Stimulated activated CD8-positive, alpha-beta memory T cell treated with anti-CD3 and anti-CD28 coated beads, Interleukin-2, amount 100 ng/mL, for 48 hours (primary cell): ENCODE measurements at places on chromosomes 7 and 10.

DNA sequence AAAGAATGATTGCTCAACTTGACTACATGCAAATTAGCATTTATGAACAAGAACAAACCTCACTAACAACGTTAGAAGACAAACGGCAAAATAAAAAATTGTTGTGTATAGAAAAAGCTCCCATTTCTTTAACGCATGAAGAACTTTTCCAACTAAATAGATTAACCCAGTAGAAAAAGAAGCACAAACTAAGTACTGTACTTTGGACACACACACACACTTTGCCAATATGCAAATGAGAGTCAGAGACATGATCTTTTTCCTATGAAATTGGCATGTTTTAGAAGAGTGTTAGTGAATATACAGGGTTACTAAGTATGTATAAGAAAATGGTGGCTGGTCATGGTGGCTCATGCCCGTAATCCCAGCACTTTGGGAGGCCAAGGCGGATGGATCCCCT is 355.6 kb downstream of the SH2D4B start:
- no peak for DNase-seq

- DNase-seq = no peak
Observed at GRCh38 chr7:105905910-105906568, 29.6 kb upstream of the ATXN7L1 start.

GRCh38 chr10:100359030-100359432 is 12.0 kb downstream of the SCD start:
- no peak for DNase-seq

DNA sequence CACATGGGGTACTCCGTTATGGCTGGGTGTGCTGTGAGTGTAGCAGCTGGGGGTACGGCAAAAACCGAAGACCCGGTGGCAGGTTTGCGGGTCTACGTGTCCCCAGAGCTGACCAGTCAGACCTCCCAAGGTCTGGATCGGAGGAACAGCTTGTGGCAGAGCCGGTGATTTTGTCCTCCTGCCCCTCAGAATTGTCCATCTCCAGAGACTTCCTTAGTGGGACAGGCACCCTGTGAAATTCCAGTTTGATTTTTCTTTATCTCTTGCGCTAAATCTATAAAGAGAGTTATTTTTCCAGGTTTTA is 1.0 kb downstream of the EIF3B start:
- DNase-seq = no peak

DNA sequence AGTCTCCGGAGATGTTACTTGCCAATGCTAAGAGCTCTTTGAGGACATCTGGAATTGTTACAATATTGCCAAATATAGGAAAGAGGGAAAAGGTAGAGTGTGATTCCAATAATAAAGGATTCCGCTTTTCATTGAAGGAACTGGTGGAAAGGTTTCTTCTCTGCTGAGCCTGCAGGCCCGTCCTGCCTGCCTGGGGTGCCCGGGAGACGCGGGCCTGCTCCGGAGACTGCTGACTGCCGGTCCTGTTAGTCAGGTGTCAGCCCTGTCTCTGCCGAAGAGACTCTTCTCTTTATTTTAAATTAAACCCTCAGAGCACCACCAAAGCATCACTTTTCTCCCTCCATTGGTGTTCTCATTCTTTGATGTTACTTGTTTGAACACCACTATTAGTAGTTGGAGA is 2.2 kb downstream of the EGFR start:
- no peak for DNase-seq

DNA sequence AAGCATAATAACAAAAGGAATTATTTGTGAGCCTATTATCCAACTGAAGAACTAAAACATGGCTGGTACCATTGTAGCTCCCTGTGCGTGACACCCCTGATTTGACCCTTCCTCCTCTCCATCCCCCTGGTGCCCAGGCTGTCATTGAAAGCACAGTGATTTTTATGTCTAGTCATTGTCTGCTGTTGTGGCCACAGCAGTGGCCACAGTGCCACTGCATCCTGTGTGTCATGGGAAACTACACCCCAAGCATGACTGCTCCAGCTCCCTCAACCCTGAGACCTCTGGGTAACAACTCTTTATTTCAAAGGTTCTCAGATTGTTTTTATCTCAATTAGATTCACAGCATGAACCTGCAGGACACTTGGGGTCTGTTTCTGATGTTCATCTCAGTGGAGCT is 52.0 kb downstream of the ERLIN1 start:
- no peak for DNase-seq

DNA sequence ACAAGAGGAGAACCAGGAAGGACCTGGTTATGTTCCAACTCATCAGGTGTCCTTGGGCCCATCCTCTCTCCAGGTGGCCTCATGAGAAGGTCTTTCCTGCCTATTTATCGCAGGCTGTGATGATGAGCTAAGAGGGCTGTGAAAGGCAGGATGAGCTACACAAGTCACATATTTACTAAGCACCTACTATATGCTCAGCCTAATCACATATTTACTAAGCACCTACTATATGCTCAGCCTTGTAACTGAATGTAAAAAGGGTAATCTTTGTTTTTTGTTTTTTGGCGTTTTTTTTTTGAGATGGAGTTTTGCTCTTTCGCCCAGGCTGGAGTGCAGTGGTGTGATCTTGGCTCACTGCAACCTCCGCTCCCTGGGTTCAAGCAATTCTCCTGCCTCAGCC is 44.2 kb upstream of the NPFFR1 start:
- no peak for DNase-seq

DNA sequence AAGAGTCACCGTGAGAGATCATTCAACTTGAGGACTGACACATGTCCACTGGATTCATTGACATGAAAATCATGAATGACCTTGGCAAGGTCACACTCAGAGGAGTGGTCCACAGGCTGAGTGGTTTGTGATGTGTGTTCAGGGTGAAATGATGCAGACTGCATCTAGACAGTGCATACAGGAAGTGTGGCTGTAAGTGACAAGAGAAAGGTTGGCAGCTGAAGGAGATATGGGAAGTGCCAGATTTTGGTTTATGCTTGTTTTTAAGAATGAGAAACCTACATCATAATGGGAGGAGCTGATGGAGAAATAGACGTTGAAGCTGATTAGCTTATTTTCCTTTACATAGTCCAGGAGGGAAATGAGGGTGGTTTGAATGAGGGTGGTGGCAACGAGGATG is 64.8 kb upstream of the VIPR2 start:
- no peak for DNase-seq

DNA sequence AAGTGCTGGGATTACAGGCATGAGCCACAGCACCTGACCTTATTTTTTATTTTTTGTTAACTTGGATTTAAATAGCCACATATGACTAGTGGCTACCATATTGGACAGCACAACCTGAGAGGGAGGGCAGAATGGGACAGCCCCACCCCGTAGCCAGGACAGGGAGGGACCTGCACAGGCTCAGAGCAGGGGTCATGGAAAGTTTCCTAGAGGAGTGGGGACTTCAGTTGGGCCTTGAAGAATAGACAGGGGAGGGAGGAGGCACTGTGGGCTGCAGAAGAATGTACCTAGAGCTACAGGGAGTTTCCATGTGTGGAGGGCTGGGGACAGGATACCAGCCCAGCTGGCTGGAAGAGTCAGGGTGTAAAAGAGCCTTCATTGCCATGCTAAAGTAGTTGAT is 8.8 kb downstream of the TRIM8 start:
- DNase-seq = no peak

GRCh38 chr7:142228537-142229104 is 29.2 kb downstream of the PRSS58 start:
- no peak for DNase-seq

DNA sequence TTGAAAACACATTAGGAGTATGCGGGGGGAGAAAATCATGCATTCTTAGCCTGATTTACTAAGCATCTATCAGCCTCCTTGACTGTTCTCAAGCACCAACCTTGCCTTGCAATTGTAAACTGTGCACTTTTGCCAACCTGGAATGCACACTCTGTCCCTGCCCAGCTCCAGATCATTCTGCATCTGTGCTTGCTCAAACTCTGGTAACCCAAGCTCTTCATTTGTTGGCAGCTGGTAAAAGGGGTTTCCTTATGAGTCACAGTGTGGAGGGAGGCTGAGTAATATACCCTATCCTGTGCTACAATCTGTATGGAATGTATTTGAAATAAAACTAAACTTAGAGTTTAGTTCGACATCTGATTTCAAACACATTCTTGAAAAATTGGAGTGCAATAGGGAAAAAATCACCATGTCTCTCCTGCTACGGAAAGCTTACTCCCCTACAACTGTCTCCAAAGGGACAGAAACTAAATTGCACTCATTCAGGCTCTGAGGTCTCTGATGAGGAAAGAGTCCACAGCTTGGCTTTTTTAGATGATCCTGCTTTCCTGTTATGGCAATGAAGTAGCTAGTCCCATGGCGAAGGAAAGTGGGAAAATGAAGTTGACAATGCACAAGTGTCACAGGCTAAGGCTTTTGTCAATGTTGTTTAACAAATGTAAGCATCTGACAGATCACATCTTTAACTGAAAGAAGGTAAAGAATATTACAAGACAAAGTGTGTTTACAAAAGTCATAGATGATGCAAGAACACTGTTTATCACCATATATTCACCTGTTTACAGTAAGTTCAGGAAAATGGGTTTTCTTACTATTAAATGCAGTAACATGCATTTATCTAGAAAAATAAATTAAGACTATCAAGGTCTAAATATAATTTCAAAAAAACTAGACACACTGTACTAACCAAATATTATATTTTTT is 61.9 kb downstream of the TES start:
- DNase-seq = no peak

- DNase-seq = no peak
Observed at GRCh38 chr7:75979759-75980429, 14.5 kb downstream of the TMEM120A start.

GRCh38 chr7:107659666-107660065 is 962 bp upstream of the SLC26A4 start:
- DNase-seq = no peak

DNA sequence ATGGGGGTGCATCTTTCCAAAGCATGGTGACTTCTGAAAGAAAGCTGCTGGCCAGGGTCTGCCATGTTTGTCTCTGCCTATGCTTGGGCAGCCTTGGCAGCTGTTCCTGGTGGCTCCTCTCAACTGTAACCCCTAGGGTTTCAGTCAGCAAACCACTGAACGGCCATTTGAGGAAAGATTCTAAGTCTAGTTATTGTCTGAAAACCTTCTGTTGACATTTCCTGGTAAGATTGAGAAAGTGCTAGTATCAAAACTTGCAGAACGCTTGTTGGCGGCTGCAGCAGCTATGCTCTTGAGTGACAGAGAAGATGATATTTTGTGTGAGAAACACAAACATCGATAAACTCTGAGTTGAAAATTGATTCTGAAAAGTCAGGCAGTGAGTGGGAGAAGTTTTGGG is 523.1 kb downstream of the LRMDA start:
- no peak for DNase-seq

DNA sequence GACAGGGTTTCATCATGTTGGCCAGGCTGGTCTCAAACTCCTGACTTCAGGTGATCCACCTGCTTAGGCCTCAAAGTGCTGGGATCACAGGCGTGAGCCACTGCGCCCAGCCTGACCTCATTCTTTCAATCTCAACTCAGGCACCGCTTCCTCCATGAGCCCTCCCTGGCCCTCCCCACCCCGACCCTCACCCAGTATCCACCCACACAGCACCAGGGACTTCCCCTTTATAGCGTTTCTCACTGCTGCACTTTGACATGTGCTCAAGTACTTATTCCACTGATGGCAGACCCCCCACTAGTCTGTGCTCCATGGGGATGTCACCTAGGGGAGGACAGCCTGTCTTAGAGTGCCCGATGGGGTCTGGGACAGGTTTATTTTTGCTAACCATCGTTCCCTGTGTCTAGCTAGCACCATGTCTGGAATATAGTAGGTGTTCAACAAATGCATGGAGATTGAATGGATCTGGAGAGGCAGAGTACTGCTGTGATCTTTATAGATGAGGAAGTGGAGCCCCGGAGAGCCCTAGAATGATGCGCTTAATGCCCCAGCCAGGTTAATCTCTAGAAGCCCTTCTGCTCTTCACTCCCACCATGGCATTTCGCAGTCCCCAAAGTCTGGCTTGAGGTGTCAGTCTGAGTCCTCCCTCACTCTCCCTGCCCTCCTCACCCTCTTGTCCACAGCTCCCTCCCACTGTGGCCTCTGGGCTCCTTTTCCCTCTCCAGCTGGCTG is 258.8 kb downstream of the RPS24 start:
- DNase-seq = no peak

GRCh38 chr7:10706875-10707493 is 266.7 kb upstream of the PHF14 start:
- DNase-seq = no peak

DNA sequence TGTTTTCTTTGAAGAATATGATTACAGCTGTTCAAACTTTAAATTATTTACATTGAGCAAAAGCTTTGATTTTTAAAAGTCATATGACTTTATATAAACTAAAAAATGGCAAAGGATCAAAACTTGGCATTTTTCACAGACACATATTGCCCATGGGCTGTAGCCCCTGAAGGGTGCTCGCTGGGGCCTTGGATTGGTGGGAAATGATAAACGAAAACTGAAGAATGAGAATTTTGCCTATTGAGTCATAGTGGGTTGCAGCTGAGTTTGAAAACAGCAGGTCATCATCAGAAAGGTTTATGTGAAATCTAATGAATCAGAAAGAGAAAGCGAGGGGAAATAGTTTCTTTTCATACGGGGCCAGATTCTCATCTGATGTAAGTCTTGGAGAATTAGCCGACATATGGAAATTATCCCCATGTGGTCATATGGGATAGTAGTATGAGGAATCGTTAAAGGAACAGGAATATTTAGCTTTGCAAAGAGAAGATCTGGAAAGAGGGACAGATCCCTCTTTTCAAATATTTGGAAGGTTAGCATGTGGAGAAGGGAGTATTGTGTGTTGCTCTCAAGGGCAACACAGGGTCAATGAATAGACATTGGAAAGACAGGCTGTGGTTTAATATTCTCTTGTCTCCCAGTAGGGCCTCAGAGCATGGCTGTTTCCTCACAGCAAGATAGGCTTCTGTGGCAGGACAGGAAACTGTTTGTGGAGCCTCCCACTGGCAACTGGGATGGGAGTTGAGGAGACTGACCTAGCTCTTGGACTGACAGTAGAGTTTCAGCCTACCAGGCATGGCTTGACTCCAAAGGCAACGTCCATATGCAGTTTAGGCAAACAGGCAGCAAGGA is 119.0 kb downstream of the FZD1 start:
- DNase-seq = no peak

DNA sequence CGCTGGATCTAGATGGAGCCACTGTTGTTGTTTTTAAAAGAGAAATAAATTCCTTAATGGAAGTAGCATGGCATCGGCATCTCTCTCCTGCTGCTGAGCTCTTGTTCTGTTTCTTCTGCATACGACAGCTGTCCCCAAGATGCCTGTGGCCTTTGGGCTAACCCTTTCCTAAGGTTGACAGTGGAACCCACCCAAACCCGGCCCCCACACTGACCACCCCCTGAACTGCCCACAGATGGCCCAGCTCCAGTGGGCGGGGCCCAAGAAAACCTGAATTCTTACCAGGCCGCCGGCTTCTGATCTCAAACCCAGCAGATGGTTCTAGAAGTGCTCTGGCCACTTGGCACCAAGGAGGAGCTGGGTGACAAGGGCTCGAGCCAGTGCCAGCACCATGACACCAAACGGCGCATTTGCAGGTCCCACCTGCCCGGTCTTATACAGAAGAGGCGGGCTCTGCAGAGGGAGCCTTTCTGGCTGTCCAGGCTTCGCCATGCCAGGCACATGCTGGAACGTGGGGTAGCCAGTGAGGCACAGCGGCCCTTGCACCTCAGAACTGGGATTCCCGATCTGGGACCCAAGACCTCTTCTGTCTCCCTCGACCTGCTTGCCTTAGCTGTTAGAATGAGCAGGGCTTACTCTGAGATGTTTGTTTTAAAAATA is 82.7 kb downstream of the RGS10 start:
- DNase-seq = no peak

- DNase-seq = no peak
Observed at GRCh38 chr10:89566095-89566950, 30.9 kb upstream of the SLC16A12 start.
